ENCODE measurements at places on chromosomes 16 and 17.

GRCh38 chr16:1036166-1036565 is 36.4 kb upstream of the SSTR5 start:
- no peak for DNase-seq

GRCh38 chr16:74695450-74696422 is 4.9 kb downstream of the MLKL start:
- peak; percentile 60 for DNase-seq

DNA sequence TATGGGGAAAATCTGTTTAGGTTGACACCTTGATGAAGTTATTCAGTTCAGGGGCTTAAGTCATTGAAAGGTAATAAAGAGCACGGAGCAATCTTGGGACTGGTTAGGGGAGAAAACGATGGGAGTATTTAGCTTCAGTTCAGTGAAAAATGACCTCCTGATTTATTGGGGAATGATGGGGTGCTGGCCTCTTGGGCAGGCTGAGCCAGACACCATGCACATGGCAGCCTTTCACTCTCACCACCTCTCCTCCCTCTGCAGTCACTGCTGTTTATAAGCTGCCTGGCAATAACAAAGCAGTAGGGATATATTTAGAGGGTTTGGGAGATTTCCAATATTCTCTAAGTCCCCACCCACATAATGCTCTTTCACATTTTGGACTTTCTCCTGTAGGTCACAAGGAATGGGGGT is 140.5 kb upstream of the HS3ST2 start:
- no peak for DNase-seq

DNA sequence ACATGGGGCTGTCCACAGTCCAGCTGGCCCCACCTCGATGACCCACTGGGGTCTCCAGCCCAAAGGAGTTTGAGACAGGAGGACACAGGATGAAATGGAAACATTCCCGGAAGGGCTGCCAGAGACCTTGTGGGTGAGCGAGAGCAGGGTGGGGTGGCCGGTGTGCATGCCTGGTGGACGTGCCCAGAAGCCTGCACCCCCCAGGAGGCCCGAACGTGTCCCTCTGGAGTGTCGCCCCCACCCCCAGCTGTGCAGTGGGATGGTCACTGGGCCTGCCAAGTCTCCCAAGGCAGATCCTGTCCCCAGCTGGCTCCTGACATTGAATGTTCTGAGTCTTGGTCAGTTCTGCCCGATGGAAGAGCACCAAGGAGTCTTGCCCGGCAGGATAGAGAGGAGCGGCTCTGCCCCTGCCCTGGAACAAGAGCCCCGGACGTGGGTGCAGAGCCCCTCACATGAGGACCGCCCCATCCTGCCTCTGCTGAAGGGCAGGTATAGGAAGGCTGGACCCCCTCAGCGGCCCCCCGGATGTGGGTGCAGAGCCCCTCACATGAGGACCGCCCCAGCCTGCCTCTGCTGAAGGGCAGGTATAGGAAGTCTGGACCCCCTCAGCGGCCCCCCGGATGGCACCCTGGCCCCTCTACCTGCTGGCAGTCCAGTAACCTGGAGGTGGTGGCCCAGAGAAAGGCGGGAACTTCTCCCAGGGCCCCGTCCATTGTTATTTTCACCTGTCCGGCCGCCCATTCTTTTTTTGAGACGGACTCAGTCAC is 3.1 kb upstream of the CAPN15 start:
- no peak for DNase-seq

DNA sequence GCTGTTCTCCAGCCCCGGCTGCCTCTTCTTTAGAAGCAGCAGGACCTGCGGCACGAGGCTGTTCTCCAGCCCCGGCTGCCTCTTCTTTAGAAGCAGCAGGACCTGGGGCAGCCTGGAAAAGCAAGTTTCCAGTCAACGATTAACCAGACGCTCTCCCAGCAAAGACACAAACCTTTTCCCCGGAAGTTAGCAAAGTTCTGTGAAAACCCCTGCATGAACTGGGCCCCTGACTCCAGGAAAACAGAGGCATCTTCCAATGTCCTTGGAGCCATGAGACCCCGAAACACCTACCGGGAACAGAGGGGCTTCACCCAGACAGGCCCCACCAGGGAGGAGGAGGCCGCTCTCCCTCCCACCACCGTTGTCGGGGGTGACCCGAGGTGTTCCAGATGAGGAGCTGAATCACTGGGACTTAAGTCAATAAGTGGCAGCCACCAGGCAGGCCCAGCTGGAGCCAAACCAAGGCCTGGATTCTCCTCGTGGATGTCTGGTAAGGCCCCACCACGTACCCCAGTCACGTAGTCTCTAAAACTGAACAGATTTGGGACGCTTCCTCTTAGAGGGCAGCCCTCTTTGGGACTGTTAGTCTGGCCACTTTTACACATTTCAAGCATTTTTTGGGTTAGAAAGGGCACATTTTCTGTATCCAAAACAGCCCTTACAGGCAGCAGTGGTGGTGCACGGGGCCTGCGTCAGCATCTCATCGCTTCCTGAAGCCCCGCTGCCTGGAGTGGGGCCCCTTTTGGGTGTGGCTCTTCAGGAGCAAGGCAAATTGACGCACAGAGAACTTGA is at the start of gene RPH3AL:
RPH3AL (minus strand) TSS at position 387 of the 792 bp plus-strand sequence. CDS start 25,264 bp downstream, outside the sequence.
- DNase-seq, result no peak

- no peak for DNase-seq
Measured at GRCh38 chr17:74870512-74870911, 2.3 kb downstream of the FDXR start.

DNA sequence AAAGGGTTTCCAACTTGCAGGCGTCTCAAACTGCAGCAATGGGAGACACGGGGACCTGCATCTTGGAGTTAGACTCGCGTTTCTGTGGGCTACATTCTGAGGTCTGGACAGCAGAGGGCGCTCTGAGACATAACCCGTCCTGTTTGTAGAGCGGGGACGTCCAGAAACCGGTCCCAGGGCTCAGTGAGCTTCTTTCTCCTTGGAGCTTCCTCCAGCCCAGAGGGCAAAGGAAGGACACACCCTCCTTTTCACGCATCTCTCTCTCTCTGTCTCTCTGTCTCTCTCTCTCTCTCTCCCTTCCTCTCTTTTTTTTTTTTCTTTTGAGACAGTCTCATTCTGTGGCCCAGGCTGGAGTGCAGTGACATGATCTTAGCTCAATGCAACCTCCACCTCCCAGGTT is 19.8 kb downstream of the COX4I1 start:
- DNase-seq, result peak; percentile 91

- no peak for DNase-seq
Measured at GRCh38 chr17:49887744-49888360, 40.0 kb upstream of the TAC4 start.

DNA sequence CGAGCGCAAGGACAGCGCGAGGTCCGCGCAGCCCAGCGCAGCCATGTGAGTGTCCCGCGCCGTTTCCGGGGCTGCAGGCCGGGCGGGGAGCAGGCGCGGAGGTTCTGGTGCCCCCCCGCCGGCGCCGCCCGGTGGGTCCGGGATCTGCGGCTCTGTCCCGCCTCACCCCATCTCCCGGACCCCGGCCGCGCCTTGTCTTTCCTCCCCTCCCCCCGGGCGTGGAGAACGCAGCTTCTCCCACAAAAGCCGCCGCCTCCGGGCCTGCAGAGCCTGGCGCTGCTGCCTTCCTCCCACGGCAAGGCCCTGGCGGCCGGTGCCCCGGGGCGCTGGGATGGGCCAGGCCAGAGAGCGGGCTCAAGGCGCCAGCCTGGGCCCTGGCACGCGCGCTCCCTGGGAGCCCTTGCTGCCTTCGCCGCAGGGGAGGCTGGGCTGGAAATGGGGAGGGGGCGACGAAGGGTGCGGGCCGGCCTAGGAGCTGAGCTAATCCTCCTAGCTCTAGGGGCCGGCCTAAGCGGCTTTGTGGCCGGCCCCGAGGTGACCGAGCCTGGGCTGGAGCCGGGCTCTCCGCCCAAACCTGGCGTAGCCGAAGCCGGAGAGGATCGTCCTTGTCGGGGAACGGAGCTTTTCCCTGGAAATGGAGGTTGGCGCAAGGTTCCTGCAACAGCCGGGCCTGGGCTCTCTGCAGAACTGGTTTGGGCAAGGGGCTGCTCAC is 397 bp downstream of the RIPOR1 start:
- DNase-seq, result peak; percentile 50

DNA sequence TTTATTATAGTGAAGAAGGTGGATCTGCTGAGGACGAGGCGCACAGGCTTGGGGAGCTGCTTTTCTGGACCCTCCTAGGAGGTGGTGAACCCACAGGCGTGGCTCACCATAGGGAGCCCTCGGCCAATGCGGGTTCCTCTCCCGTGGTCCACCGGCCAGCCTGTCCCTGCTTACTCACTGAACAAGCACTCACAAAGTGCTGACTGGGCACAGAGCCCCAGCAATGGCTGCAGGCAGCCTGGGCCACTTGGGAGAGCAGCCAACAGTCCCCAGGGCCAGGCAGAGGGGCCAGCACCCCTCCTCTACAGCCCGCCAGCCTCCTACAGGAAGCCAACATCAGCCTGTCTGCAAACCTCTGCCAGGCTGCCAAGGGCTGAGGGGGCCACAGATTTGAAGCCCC is 19.1 kb upstream of the NCBP3 start:
- no peak for DNase-seq

- DNase-seq, result no peak
Measured at GRCh38 chr16:55773859-55774549, 58.9 kb downstream of the CES1 start.

Data from stimulated activated naive CD8-positive, alpha-beta T cell treated with anti-CD3 and anti-CD28 coated beads, Interleukin-15, Interleukin-2, amounts not matched to agents 100 U/mL and 50 U/mL, for 24 hours (primary cell).